ENCODE measurements at places on chromosomes 6 and 20.

- DNase-seq = no peak
Observed at GRCh38 chr6:105458084-105458483, 55.2 kb upstream of the PREP start.

GRCh38 chr6:143674483-143675381, 3.0 kb upstream of the PHACTR2 start:
- no peak for DNase-seq

DNA sequence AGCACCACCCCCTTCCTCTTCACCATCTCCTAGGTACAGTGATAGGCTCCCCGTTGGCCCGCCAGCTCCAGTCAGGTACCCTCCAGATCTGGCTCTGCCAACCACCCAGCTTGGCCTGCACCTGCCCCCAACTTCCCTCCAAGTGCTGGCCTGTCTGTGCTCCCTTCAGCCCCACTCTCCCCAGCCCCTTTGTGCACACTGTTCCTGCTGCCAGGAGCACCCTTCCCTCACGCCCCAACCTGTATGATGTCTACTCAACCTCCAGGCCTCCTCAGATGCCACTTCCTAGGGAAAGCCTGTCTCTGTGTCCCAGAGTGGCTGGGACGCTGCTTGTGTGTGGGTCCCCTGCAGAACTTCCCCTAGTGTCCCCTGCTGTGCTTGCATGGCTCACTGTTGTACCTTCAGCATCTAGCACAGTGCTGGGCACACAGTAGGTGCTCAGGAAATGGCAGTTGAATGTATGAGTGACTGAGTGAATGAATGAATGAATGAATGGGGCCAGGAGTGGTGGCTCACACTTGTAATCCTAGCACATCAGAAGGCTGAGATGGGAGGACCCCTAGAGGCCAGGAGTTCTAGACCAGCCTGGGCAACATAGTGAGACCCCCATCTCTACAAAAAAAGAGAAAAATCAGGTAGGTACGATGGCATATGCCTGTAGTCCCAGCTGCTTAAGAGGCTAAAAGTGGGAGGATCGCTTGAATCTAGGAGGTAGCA, 3.0 kb downstream of the ZBP1 start:
- DNase-seq = no peak

- DNase-seq = no peak
Observed at GRCh38 chr6:132698608-132699007, 15.2 kb downstream of the VNN1 start.

GRCh38 chr6:19713984-19714383, 123.2 kb upstream of the ID4 start:
- no peak for DNase-seq

- DNase-seq = no peak
Observed at GRCh38 chr6:81381382-81381916, 371.0 kb downstream of the TENT5A start.

GRCh38 chr6:98974309-98974708, 26.6 kb upstream of the FBXL4 start:
- no peak for DNase-seq

- no peak for DNase-seq
Observed at GRCh38 chr20:54389596-54390280, 85.7 kb upstream of the DOK5 start.

- DNase-seq = no peak
Observed at GRCh38 chr6:155224618-155225017, 39.2 kb upstream of the CLDN20 start.

GRCh38 chr6:108591040-108591816, 30.5 kb downstream of the FOXO3 start:
- DNase-seq = no peak

DNA sequence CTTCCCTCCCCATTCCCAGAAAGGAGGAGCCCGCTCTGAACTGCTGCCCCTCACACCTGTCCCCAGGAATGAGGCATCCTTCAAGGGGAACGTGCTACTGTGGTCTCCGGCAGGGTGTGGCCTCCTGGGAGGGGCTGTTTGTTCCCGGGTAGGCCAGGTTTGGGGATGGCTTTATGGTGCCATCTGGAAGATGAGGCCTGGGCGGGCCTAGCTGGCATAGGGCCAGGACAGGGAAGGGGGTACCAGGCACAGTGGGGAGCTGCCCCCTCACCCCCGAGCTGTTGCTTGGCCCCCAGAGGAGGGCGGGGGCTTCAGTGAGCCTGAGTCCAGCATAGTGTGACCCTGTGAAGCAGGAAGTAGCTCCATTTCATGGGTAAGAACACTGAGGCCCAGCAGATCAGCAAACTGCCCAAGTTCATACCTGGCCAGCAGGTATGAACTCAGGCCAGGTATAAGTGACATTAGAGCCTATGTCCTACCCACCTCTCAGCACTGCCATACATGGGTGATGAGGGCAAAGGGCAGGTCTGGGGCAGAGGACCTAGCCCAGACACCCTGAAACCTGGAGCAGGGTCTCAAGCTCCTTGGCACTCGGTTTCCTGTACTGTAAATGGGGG, 17.5 kb upstream of the SPDEF start:
- no peak for DNase-seq

DNA sequence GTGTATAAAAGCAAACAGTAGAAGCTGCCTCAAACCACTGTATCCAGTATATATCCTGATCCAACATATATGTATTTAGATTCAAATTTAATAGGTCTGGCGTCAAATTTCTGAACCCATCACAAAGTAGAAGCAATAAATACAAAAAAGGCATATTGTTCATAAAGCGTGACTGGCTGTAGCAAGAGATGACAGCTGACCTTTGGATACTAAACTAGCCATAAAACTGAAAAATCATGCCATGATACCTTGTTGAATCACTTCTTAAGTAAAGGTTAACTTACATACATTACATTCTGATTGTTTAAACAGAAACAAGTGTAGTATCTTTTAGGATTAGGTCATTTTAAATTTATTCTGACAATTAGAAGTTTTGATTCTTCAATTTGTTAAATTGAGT, 372.0 kb upstream of the FLRT3 start:
- DNase-seq = no peak

GRCh38 chr6:3592371-3592941, 135.6 kb upstream of the SLC22A23 start:
- no peak for DNase-seq

DNA sequence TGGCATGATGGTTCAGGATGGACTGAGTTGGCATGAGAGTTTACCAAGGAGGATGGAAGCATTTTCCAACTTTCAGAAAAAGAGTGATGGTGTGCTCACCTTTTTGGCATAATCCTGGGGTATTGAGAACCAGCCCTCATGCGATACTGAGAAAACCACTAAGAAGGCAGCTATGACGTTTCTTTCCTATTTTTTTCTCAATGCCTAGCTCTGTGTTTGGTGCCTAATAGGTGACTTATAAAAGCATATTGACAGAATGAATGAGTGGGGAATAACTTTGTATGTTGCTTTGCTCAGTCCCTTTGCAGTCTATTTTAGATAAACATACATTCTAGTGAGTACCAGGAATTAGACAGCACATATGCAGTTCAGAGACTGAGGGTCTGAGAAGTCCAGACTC, 816.3 kb downstream of the DHX35 start:
- no peak for DNase-seq

DNA sequence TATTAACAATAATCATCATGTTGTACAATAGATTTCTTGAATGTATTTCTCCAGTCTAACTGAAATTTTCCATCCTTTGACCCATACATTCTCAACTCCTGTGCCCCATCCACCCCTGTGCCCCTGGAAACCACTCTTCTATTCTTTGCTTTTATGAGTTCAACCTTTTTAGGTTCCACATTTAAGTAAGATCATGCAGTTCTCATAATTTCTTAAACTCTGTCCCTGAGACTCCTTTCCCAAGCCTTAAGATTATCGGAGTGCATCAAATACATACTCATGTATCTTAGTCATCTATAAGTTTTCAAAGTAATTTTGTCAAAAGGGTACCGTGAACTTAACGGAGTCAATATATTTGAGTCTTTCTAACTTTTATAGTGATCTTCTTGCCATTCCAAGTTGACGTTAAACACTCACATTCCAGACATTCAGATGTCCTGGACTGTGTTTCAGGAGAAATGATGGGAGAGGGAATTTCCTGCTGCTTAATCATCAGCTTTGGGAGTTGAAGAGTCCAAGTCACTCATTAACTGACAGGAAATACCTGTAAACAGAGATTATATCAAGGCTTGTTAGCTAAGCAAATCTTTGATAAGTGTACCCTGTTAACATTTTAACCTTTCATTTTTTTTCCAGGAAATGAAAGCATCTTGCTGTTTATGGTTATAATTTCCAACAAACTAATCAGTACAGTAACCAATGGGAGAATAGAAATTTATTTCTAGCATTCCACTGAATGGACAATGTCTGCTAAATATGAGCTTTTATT, 73.3 kb downstream of the ADGRG6 start:
- no peak for DNase-seq

GRCh38 chr6:79946272-79947190, 822 bp downstream of the ELOVL4 start:
- peak; percentile 42 for DNase-seq

DNA sequence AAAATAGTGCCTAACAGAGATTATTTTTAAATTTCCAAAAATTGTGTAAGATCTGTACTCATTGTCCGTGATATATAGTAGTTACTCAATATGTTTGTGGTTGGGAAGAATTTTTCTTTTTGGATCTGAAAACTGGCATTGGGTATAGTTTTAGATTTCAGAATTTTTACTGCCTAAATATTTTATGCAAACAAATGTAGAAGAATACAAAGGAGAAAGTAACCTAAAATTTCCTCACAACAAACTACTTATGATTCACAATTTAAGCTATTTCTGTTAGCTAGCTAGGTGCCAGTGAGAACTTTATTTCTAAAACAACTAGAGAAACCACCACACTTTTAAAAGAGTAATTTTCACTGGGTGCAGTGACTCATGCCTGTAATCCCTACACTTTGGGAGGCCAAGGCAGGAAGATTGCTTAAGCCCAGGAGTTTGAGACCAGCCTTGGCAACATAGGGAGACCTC, 38.8 kb downstream of the SESN1 start:
- no peak for DNase-seq

GRCh38 chr6:160138839-160139419, 17.3 kb downstream of the SLC22A1 start:
- DNase-seq = no peak

DNA sequence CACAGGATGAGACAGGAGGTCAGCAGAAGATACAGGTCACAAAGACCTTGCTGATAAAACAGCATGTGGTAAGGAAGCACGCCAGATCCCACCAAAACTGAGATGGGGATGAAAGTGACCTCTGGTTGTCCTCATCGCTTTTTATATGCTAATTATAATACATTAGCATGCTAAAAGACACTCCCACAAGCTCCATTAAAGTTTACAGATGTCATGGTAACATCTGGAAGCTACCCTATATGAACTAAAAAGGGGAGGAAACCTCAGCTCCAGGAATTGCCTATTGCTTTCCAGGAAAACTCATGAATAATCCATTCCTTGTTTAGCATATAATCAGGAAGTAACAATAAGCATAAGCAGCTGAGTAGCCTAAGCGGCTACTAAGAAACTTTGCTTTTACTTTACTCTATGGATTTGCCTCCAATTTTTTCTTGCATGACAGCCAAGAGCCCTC, 8.4 kb upstream of the RIN2 start:
- no peak for DNase-seq

DNA sequence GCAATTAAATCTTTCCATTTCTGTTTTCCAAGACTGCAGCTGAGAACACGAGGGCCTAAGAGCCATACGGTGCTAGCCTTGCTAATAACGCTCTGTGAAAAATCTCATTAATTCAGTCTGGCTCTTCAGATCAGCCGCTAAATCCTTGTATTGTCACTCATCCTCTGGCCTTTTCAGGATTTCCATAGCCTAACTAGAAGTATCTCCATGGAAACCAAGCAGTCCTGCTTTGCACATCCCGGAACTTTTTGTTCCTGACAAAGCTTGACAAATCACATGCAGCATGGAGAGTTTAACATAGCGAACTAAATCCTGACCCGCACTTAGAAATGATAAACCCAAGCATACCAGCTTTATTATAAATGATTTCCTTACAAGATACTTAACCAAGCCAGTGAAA, 383.7 kb downstream of the CD83 start:
- no peak for DNase-seq

DNA sequence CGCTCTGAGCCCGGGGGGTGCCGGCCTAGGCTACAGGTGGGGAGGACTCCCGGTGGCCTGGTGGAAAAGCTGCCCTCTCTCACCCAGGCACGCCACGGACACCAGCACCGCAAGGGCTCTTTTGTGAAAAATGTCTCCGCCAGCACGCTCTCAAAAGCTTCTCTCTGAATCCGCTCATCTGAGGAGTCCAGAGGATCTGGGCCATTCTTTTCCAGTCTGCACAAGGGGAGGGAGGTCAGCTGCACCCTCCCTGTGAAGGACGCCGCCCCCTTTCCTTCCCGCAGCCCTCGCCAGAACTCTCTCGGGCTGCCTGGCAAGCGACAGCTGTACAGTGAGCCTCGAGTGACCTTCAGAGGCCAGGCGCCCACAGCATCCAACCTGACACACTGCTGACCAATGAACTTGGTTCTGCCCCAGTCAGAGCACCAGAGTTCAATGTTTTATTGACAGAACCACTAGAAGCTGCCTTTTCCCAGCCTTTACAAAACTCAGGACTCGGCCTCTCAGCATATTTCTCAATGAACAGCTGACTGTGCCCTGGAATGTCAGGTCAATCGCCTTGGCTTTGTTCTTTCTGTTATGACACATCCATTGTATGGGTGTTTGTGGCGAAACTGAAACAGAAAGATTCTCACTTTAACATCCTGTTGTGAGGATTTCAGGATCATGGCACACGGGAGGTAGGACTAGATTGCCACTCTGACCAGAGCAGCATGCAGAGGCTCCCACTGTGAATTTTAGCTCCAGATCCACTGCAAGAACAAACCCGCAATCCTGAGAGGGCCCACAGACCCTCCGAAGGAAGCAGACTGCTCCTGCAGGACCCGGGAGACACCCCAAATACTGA, 26.7 kb downstream of the SERPINB9 start:
- no peak for DNase-seq

DNA sequence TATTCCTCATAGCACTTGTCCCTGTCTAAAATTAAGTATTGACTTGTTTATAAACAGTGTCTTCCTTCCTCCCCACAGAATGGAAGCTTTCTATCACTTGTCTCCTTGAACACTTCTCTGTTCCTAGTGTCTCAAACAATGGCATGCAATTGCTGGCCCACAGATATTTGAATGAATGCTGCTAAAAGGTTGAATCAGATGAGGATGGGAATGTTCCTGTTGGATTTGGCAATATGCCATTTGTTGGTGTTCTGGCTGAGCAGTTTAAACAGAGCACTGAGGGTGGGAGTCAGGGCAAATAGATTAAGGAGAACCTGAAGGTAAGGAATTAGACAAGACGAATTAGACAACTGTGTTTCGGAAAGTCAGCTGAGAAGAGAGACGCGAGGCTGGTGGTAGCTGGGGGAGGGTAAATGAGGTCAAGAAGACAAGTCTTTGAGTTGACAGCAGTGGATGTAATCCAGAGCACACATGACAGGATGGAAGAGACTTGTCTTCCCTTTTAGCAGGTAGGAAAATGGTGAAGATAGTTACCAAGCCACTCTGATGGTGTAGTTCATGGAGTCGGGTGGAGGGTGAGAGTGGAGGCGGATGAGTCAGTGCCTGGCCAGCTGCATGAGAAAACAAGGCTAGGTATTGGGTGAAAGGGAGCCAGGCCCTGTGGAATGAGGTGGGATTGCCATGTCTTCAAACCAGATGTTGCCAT, 58.3 kb upstream of the GNRH2 start:
- DNase-seq = no peak

All from NCI-H526 (cell line).